ENCODE measurements at places on chromosomes 2 and 18.

- no peak overlapping the region for H3K4me3 ChIP-seq
- DNase-seq = no peak
- peaks cover 21% of the 10 kb centered on the region for H3K4me1 ChIP-seq
- H3K27me3 ChIP-seq = no peaks in the 10 kb centered on the region
These were observed 49.9 kb downstream of the DGKD start for GRCh38 chr2:233404222-233404621.

GRCh38 chr2:28438532-28439063 lies 45.9 kb downstream of the FOSL2 start:
- no peaks in the 10 kb centered on the region for H3K4me1 ChIP-seq
- no peaks in the 10 kb centered on the region for H3K27me3 ChIP-seq

DNA sequence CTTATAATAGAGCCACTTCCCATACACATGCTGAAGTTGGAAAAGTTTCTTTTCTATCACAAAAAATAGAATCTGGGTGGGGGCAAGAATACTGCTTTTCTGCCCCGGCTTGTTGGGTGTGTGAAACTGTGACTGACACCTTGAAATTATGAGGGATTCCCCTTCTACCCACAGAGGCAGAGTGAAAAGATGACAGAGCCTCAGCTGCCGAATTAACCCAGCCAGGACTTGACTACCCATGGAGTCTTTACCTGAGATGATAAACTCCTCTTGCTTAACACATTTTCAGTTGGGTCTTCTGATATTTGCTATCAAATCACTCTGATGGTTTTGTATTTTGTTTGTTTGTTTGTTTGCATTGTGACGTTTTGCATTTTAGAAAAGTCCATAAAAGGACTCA lies 66.0 kb upstream of the PMAIP1 start:
- DNase-seq = no peak
- no peak overlapping the region for H3K4me3 ChIP-seq
- no peak overlapping the region for H3K27ac ChIP-seq
- H3K27me3 ChIP-seq = no peaks in the 10 kb centered on the region

- H3K4me1 ChIP-seq = peaks cover 7% of the 10 kb centered on the region
- H3K27me3 ChIP-seq = peaks cover 19% of the 10 kb centered on the region
- no peaks in the 10 kb centered on the region for H3K36me3 ChIP-seq
- H3K27ac ChIP-seq = no peak overlapping the region
These were observed 8.8 kb upstream of the GBX2 start for GRCh38 chr2:236176951-236177350.

DNA sequence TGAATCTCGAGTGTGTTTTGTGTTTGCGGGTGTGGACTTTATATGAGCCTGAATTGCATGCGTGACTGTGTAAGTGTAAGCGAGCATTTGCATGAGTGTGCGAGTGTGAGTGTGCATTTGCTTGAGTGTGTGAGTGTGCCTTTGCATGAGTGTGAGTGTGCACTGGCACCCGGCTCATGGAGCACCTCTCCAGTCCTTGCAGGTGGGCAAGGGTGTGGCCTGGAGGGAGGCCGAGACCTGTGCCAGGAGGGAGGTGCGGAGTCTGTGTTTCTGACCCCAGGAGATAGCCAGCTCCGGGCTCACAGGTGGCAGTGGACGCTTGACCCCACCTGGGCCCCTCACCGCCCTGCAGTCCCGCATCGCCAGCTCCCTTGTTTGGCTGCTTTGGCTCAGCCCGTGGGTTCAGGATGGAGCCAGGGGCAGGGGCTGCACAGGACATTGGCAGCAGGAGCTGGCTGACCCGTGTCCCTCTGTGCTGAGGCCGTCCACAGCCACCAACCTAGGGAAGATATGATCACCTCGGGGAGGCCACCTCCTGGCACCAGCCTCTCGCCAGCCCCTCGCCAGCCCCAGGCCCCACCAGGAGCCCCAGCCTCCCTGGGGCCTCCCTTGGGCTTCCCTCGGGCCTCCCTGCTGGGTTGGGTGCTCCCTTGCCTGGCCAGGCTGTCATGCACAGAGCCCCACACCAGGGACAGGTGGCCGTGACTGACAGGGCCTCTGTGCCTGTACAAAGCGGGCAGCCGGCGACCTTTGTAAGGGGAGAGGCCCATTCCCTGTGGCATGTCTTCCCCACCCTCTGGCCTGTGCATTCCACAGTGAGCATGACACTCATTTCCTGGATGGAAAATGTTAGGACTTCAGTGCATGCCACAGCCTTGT lies 81.6 kb downstream of the PTGR3 start:
- H3K4me1 ChIP-seq = no peaks in the 10 kb centered on the region
- H3K4me3 ChIP-seq = no peak overlapping the region
- DNase-seq = no peak
- H3K27ac ChIP-seq = no peak overlapping the region
- H3K27me3 ChIP-seq = no peaks in the 10 kb centered on the region

GRCh38 chr2:177641331-177641730 lies 248.8 kb downstream of the AGPS start:
- H3K4me3 ChIP-seq = no peak overlapping the region
- no peaks in the 10 kb centered on the region for H3K27me3 ChIP-seq
- H3K27ac ChIP-seq = no peak overlapping the region
- DNase-seq = no peak

DNA sequence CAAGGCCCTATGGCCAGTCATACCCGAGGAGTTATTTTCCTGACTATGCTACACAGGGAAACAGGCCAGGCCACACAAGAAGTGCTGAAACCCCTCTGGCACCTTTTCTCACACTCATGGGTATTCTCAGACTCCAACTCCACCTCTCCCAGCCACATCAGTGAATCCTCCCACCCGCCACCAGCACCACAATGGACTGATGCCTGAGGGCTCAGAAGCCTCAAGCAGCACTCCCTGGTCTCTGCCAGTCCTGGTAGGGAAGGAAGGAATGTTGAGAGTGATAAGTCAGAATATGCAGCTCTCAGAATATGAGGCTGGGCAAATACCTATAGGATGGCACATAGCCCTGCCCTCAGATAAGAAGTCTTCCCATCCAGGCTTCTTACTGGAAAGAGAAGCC lies 391.1 kb downstream of the ALK start:
- no peak overlapping the region for H3K27ac ChIP-seq
- no peak overlapping the region for H3K4me3 ChIP-seq
- H3K4me1 ChIP-seq = peaks cover 6% of the 10 kb centered on the region
- DNase-seq = no peak
- no peaks in the 10 kb centered on the region for H3K36me3 ChIP-seq

- no peak for DNase-seq
- no peaks in the 10 kb centered on the region for H3K36me3 ChIP-seq
- no peak overlapping the region for H3K27ac ChIP-seq
- no peak overlapping the region for H3K4me3 ChIP-seq
These were observed 57.1 kb upstream of the CD28 start for GRCh38 chr2:203649176-203649814.

- H3K4me3 ChIP-seq = peak overlapping the region; percentile 62
- H3K27ac ChIP-seq = peak overlapping the region; percentile 62
- DNase-seq = no peak
- peaks cover 8% of the 10 kb centered on the region for H3K4me1 ChIP-seq
- no peaks in the 10 kb centered on the region for H3K36me3 ChIP-seq
These were observed 43.4 kb downstream of the COLEC12 start for GRCh38 chr18:457140-457519.

GRCh38 chr2:172381275-172382027 lies 45.9 kb upstream of the ITGA6 start:
- peaks cover 7% of the 10 kb centered on the region for H3K4me1 ChIP-seq
- no peak for DNase-seq
- no peak overlapping the region for H3K27ac ChIP-seq
- H3K4me3 ChIP-seq = no peak overlapping the region
- no peaks in the 10 kb centered on the region for H3K27me3 ChIP-seq

DNA sequence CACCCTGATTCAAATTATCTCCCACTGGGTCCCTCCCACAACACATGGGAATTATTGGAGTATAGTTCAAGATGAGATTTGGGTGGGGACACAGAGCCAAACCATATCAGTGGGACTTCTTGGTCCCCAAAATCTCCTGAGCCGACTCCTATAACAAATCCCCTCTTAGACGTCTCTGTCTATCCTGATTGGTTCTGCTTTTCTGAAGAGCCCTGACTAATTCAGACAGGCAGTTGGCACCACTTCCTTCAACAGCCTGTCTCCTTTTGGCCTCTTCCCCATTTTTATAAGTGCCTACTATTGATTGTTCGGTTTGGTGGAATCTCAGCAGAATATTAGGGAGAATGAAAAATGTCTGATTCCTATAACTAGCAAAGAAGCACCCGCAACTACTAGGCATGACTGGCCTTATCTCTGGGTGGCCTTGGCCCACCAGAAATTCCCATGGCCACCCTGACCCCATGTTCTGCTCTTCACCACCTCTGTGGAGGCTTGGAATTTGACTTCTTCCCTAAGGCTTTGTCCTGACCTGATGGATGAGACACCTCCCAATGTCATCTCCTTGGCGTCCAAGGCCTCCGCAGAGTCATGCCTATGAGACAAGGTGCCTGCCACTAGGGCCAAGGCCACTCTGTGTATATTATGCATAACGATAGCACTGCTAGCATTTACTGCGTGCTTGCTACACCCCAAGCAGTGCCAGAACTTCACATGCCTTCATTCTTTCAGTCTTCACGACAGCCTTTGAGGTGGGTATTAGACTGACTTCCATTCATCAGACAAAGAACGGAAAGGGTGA lies 218.9 kb upstream of the COPS8 start:
- DNase-seq = no peak
- H3K36me3 ChIP-seq = no peaks in the 10 kb centered on the region
- H3K4me1 ChIP-seq = no peaks in the 10 kb centered on the region
- H3K4me3 ChIP-seq = no peak overlapping the region
- no peak overlapping the region for H3K27ac ChIP-seq
- no peaks in the 10 kb centered on the region for H3K27me3 ChIP-seq

- H3K4me3 ChIP-seq = peak overlapping the region; percentile 18
- H3K36me3 ChIP-seq = no peaks in the 10 kb centered on the region
- no peaks in the 10 kb centered on the region for H3K27me3 ChIP-seq
These were observed 266.4 kb downstream of the ANAPC1 start for GRCh38 chr2:111617299-111618225.

DNA sequence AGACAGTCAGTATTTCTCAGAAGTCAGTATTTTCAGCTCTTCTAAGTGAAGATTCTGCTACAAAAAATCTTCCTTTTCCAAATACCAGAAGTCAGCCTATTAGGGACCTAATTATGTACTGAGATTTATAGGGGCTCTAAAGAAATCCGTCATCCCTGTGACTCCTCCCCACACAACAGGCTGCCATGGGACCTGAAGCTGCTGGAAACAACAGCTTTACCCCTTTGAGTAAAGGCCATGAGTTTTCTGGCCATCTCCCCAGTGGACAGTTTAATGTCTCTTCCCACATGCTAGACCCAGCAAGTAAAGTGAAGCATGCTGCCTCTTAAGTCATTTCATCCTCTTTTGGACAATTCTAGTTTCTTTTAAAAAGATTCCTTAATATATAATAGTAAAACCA lies 255.7 kb upstream of the ACVR2A start:
- no peak overlapping the region for H3K4me3 ChIP-seq
- no peaks in the 10 kb centered on the region for H3K36me3 ChIP-seq
- H3K4me1 ChIP-seq = no peaks in the 10 kb centered on the region
- H3K27me3 ChIP-seq = no peaks in the 10 kb centered on the region
- H3K27ac ChIP-seq = no peak overlapping the region
- DNase-seq = no peak

DNA sequence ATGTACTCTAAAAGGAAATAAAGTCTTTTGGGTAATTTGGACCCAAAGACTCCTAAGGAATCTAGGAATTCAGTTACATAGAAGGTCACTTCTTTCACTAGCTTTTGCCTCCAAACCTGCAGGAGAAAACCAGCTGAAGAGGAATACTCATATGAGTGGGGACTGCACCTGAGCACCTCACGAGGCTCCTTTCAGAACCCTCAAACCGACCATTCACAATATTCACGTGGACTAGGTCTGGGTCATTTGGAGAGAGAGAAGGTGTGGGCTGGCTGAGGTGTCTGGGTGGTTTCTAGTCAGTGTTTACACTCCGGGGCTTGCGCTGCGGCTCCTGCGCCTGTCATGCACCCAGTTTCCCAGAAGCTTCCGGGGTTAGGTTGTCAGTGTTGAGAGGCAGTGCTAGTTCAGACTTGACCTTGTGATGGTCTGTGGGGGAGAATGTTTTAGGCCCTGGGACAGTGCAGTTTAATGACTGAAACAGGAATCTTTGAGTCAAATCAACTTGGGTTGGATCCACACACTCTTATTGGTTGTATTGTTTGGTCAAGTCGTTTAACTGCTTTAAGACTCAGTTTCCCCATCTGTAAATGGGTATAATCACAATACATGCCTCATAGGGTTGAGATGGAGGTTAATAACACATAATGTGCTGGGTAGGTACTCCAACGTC lies 78.4 kb downstream of the LIMS1 start:
- no peaks in the 10 kb centered on the region for H3K36me3 ChIP-seq
- no peaks in the 10 kb centered on the region for H3K27me3 ChIP-seq
- no peak for DNase-seq
- H3K27ac ChIP-seq = no peak overlapping the region
- H3K4me1 ChIP-seq = peaks cover 35% of the 10 kb centered on the region

DNA sequence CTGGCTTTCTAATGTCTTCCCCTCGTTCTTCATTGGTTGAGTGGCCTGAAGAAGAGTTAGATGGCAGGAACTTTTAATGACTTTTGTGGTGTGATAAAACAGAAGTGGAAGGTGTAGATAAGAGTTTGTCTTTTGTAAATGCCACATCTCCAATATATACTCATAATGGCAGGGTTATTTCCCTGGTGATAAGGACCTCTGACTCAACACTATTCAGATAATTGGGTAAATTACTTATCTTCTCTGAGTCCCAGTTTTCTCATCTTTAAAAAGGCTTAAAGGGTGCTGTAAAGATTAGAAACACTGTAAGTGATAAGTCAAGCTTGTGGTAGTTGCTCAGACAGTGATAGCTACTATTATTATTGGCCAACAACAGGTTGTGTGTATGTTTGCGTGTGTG lies 9.5 kb downstream of the KLHL14 start:
- H3K36me3 ChIP-seq = no peaks in the 10 kb centered on the region
- H3K27ac ChIP-seq = no peak overlapping the region
- no peak overlapping the region for H3K4me3 ChIP-seq
- no peaks in the 10 kb centered on the region for H3K4me1 ChIP-seq
- H3K27me3 ChIP-seq = no peaks in the 10 kb centered on the region
- no peak for DNase-seq

DNA sequence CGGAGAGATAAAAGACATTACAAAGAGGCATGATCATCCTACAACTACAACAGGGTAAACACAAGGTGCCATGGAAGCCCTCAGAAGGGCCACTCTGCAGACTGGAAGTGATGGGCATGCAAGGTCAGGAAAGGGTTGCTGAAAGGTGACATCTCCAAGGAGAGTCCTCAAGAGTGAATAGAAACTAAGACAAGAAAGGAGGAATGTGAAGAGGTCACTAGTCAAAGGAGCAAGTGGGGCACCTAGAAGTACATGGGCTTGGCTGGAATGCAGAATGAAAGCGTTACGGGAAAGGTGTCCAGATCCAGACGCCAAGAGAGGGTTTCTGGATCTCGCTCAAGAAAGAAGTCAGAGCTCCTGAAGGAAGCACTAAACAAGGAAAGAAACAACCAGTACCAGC lies 314.3 kb downstream of the NBAS start:
- no peaks in the 10 kb centered on the region for H3K4me1 ChIP-seq
- H3K27me3 ChIP-seq = no peaks in the 10 kb centered on the region
- no peak overlapping the region for H3K4me3 ChIP-seq
- DNase-seq = no peak
